ENCODE measurements at places on chromosomes 7 and 10. TPM values are rescaled to one million over a fixed set of nuclear protein-coding genes. Genes with fewer than 3 reads are reported as not detected.

DNA sequence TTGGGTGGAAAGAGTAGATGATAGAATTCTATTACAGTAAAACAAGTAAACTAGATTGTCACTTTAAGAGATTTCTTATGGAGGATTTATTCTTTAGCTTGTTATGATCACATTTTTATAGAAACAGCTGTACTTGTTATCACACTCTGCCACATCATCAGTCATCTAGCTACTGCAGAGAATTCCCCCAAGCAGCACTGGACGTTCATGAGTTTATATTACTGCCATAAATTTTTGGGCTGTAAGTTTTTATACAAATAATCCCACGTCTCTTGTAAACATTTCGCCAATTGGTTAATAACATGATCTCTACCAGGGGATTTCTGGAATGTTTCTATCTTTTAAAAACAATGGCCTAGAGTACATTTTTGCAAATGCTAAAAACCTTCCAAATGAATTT lies 238.8 kb downstream of the POLR1F start:
- H3K27me3 ChIP-seq: no peaks in the 10 kb centered on the region
- H3K36me3 ChIP-seq: no peaks in the 10 kb centered on the region
- no peak overlapping the region for H3K27ac ChIP-seq
- no peak overlapping the region for H3K4me3 ChIP-seq

- no peaks in the 10 kb centered on the region for H3K4me1 ChIP-seq
- no peaks in the 10 kb centered on the region for H3K36me3 ChIP-seq
- DNase-seq: no peak
- H3K27ac ChIP-seq: no peak overlapping the region
- no peaks in the 10 kb centered on the region for H3K27me3 ChIP-seq
These were observed 51.5 kb downstream of the NRCAM start for GRCh38 chr7:108404509-108405420.

DNA sequence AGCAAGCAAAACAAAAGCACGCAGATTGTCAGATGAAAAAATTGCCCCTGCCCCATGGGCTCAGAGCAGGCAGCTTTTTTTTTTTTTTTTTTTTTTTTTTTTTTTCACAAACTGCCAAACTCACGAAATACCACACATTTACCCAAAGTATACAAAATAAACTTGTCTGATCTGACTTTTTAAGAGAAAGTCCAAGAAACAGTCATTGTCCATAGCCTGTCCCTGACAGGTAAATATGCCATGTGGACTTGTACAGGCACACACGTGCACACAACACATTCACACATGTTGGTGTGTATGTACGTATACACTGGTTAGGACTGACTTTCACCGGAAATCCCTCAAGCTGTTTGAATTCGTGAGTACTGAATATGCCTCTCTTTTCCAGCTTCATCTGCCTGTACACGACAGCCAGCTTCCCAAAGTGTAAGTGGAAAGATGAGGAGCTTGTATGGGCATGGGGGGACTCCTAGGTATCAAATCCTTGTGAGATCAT lies 929 bp upstream of the HGF start:
- H3K36me3 ChIP-seq: no peaks in the 10 kb centered on the region
- H3K27ac ChIP-seq: no peak overlapping the region
- no peak overlapping the region for H3K4me3 ChIP-seq
- no peaks in the 10 kb centered on the region for H3K27me3 ChIP-seq

GRCh38 chr10:18665815-18666558 lies 6.8 kb downstream of the ARL5B start:
- no peak overlapping the region for H3K27ac ChIP-seq
- DNase-seq: no peak
- no peak overlapping the region for H3K4me3 ChIP-seq
- H3K36me3 ChIP-seq: no peaks in the 10 kb centered on the region
- no peaks in the 10 kb centered on the region for H3K4me1 ChIP-seq

DNA sequence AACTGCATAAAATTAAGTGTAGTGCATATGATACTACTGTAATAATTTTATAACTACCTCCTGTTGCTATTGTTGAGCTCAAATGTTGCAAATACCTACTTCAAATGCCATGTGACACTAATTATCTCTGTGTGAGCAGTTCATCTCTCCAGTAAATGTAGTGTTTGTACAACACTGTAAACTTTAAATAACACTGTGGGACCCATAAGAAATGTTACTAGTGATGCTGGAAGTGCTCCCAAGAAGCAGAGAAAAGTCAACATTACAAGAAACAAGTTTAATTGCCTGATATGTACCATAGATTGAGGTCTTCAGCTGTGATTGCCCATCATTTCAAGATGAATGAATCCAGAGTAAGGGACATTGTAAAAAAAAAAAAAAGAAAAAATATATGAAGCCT lies 39.9 kb downstream of the RALA start:
- H3K36me3 ChIP-seq: peaks cover 7% of the 10 kb centered on the region
- no peak overlapping the region for H3K4me3 ChIP-seq
- no peak overlapping the region for H3K27ac ChIP-seq
- DNase-seq: no peak
- 0 out of 2 replicates have a peak, but pooled peaks cover 5% of the 10 kb centered on the region for H3K4me1 ChIP-seq

- no peaks in the 10 kb centered on the region for H3K36me3 ChIP-seq
- 0 out of 2 replicates have a peak, but pooled peaks cover 4% of the 10 kb centered on the region for H3K27me3 ChIP-seq
- no peak overlapping the region for H3K4me3 ChIP-seq
- H3K4me1 ChIP-seq: no peaks in the 10 kb centered on the region
- H3K27ac ChIP-seq: no peak overlapping the region
These were observed 4.4 kb upstream of the ASB13 start for GRCh38 chr10:5670662-5671375.

DNA sequence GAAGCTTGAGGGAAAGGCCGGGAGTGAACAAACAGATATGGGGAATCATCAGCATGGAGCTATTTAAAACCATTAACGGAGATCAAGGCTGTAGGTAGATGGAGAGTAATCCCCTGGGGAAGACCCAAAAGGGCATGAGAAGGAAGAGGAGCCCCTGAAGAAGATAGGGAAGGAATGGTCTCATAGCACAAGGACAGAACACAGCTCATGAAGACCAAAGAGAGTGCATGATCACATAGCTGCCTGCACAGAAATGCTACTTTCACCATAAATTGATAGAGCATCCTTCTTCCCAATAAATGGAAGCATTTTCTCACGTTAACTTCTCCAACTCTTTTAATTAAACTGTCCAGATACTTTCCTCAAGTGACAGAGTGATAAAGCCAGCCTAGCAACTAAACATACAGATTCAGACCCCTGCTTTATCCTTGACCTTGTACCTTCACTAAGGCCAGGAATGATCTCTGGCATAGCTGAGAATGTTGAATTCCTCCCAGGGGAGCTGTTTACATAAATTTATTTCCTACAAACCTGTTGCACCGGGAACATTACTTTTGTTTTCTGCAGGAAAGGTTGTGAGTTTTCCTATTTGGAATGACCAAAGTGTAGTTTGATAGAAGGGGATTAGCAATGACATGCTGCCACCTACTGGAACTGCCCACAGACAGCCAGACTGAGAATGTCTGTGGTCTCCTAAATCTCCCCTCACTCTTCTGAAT lies 110.8 kb upstream of the LRGUK start:
- H3K36me3 ChIP-seq: no peaks in the 10 kb centered on the region
- no peaks in the 10 kb centered on the region for H3K4me1 ChIP-seq
- DNase-seq: peak; percentile 60
- no peaks in the 10 kb centered on the region for H3K27me3 ChIP-seq
- no peak overlapping the region for H3K4me3 ChIP-seq

DNA sequence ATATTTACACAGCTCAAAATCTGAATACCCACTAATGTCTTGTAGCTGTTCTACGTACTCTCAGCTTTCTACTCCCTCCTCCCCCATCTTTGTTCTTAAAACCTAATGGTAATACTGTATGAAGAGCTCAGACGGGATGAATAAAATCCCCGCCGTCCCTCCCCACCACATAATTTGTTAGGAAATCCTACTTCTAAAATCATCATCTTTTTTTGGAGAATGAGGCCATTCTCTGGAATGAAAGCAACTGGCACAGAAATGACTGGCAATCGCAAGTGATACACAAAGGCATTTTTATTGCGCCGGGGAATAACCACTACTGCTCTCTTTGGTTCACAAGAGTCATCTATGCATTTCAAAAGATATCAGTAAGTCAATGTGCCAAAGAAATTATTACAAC lies 27.3 kb downstream of the SLC35B4 start:
- H3K4me1 ChIP-seq: no peaks in the 10 kb centered on the region
- no peaks in the 10 kb centered on the region for H3K27me3 ChIP-seq
- H3K4me3 ChIP-seq: no peak overlapping the region
- no peak overlapping the region for H3K27ac ChIP-seq

DNA sequence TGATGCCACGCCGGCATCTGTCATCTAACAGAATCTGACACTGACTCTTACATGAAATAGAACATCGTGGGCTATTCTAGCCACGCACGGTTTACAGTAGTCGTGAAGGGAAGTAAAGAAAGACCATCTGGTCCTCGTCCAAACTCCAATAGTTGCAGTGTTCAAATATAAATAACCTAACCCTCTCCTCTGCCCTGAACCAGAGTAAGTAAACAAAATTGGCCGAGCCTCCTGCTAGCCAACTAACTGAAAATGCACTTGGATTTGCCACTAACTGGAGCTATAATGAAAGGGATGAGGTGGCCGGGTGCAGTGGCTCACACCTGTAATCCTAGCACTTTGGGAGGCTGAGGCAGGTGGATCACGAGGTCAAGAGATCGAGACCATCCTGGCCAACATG lies 29.5 kb upstream of the ZC3HAV1L start:
- no peaks in the 10 kb centered on the region for H3K27me3 ChIP-seq
- H3K4me1 ChIP-seq: no peaks in the 10 kb centered on the region
- H3K27ac ChIP-seq: no peak overlapping the region
- H3K4me3 ChIP-seq: no peak overlapping the region

DNA sequence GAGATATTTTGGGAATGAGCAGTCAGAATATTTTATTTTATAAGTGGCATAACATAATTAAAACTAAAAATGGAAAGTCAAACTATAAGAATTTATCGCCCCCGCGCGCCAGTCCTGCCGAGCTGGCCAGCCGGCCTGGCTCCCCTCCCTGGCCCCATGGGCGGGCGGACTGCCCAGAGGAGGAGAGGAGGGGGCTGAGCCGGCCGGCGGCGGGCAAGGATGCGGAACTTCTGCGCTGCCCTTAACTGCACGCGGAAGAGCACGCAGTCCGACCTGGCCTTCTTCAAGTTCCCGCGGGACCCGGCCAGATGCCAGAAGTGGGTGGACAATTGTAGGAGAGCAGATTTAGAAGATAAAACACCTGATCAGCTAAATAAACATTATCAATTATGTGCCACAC lies 96.8 kb downstream of the DKK1 start:
- no peaks in the 10 kb centered on the region for H3K27me3 ChIP-seq
- no peaks in the 10 kb centered on the region for H3K36me3 ChIP-seq
- no peaks in the 10 kb centered on the region for H3K4me1 ChIP-seq
- H3K27ac ChIP-seq: no peak overlapping the region
- DNase-seq: no peak

DNA sequence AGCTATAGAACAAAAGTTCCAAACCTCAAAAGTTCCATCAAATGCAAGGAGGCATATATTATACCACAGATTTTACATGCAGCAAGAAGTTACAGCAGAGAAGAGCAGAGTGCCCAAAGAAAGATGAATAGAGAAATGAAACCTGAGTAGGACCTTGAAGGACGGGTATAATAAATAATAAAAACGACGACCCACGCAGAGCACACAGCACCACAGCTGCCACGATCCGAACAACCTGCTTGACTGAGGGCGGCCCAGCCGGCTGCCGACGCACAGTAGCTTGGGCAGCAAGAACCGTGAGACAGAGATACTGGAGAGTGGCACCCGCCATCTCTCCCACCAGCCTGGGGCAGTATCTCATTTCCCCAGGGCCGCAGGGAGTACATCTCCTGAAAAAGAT lies 79.0 kb downstream of the HIPK2 start:
- no peak for DNase-seq
- H3K4me3 ChIP-seq: no peak overlapping the region
- no peaks in the 10 kb centered on the region for H3K36me3 ChIP-seq
- peaks cover 4% of the 10 kb centered on the region for H3K4me1 ChIP-seq
- H3K27me3 ChIP-seq: no peaks in the 10 kb centered on the region

DNA sequence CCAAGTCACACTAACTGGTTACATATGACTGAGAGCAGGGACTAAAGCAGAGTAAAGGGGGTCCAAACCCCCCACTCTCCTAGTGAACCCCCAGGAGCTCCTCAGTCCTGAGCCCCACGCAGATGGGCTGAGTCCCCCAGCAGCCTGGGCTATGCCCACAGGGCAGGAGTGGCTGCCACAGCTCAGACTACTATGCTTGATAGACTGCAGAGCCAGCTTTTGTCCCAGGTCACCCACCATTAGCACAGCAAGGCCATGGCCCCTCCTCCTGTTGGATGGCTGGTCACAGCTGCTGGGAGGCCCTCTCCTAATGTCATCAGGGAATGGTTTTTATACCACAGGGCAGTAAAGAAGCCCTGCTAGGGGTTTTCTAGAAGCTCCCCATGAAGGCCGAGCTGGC lies 46.3 kb upstream of the FGFR2 start:
- no peaks in the 10 kb centered on the region for H3K36me3 ChIP-seq
- H3K4me3 ChIP-seq: no peak overlapping the region
- no peaks in the 10 kb centered on the region for H3K27me3 ChIP-seq
- DNase-seq: no peak
- no peak overlapping the region for H3K27ac ChIP-seq

DNA sequence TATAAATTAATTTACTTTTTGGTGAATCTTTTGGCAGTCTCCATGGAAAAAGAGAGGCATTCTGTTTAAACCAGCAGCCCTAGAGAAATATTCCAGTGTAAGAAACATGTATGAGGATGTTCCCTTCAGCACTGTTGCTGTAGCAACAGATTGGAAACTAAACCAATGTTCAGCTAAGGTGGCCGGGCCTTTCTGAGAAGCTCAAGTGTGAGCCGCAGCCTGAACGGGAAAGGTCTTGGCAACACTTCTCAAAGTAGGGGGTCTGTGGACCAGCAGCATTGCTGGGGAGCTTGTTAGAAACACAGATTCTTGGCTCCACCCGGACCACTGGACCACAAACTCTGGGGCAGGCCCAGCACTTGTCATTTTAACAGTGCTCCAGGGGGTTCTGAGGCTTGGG lies 36.2 kb downstream of the RAMP3 start:
- no peaks in the 10 kb centered on the region for H3K4me1 ChIP-seq
- no peak overlapping the region for H3K27ac ChIP-seq
- no peak for DNase-seq
- H3K36me3 ChIP-seq: no peaks in the 10 kb centered on the region

TRRAP gene
- total RNA-seq: 53.3 TPM

NRF1 gene
- total RNA-seq: 21.4 TPM

DDC gene
- not detected for total RNA-seq

HOXA3 gene
- not detected for total RNA-seq

RELN gene
- 0.02 TPM for total RNA-seq

C10orf105 gene
- 0.48 TPM for total RNA-seq

GCK gene
- total RNA-seq: 4.9 TPM

PAX4 gene
- not detected for total RNA-seq

GSTO1 gene
- total RNA-seq: 33.8 TPM
